ENCODE measurements at places on chromosomes 6 and 20.

DNA sequence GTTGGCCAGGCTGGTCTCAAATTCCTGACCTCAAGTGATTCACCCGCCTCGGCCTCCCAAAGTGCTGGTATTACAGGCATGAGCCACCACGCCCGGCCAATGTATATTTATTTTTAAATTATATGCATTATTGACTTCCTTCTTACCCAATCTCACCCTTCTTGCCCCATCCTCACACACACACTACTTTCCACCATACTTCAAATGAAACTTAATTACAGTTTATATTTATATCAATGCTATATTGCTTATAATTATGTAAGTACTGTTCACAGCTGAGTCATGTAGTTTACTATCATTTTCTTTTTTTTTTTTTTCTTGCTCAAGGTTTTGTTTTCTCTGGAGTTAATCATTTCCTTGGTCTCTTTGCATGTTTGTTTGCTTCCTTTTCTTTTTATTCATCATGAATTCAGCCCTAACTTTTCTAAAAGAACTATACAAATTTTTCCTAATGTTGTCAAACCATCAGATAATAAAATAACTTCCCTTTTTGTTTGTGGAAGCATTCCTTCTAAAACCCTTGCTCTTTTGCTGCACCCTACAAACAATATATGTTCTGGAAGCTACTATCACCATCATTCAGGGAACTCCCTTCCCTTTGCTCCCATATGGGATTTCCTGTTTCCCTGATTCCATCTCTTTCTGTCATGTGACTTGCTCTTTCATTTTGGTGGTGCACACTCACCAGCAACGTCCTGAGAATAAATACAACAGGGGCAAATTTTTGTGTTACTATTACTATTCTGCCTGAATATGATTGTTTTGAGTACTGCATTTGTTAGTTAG is 201.7 kb upstream of the SASH1 start:
- DNase-seq: no peak

GRCh38 chr20:53491462-53491861 is 102.2 kb downstream of the ZNF217 start:
- DNase-seq: no peak

GRCh38 chr6:149459761-149460160 is 25.1 kb downstream of the ZC3H12D start:
- no peak for DNase-seq

- no peak for DNase-seq
Observed at GRCh38 chr6:42933205-42933604, 3.9 kb downstream of the CNPY3 start.

GRCh38 chr6:125714441-125715090 is 34.9 kb upstream of the HEY2 start:
- DNase-seq: no peak
